ENCODE measurements at places on chromosomes 12 and 14.

GRCh38 chr12:131721548-131721947 lies 10.7 kb downstream of the SFSWAP start:
- no peak for DNase-seq

GRCh38 chr12:64740646-64741045 lies 18.6 kb downstream of the GNS start:
- DNase-seq: no peak

DNA sequence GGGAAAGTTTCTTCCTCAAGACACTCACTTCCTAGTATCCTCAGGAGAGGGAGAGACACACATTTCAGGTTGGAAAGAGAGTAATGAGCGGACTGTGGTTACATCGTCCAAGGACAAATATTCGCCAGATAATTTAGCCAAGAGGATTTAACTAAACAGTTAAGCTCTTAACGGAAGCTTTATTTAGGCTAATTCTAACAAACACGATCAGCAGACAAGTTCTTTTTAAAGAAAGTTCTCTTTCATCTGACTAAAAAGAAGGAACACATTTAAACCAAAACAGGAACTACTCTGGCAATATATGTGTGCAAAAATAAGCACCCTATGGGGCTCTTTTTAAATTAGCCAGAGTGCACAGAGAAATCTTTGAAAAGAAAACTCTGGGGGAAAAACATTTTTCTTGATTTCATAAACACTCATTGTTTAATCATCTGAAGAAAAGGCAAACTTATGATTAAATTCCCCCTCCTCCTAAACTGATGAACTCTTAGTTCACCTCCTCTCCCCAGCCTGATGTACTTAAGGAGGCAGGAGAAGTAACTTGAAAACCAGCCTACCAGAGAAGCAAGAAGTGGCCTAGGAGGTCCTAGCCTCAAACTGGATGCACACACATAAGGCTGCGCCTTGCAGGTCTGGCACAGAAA lies 13.3 kb upstream of the BTG1 start:
- no peak for DNase-seq

GRCh38 chr14:89628521-89628920 lies 211.5 kb upstream of the FOXN3 start:
- DNase-seq: no peak

- DNase-seq: no peak
These were observed 851 bp downstream of the HSP90B1 start for GRCh38 chr12:103930787-103931735.

- no peak for DNase-seq
These were observed 11.4 kb upstream of the LRTM2 start for GRCh38 chr12:1808798-1809480.

- DNase-seq: no peak
These were observed 309.4 kb downstream of the KCNC2 start for GRCh38 chr12:74900232-74900631.

DNA sequence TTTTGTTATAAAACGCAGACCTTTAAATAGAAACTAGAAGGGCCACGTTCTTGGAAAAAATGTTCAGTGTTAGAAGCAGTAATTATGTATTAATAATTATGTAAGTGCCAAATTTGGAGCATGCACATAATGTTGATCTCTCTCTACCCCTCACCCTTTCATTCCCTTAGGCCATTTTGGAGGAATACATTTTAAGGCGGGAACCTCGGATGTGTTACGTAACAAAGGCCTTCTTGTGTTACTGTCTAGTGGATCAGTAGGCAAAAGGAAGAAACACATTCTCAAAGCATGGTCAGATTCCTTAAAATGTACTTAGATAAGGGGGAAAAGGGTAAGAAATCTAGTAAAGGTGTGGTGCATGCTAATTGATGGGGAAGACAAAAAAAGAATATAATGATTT lies 52.7 kb downstream of the RASSF3 start:
- no peak for DNase-seq

DNA sequence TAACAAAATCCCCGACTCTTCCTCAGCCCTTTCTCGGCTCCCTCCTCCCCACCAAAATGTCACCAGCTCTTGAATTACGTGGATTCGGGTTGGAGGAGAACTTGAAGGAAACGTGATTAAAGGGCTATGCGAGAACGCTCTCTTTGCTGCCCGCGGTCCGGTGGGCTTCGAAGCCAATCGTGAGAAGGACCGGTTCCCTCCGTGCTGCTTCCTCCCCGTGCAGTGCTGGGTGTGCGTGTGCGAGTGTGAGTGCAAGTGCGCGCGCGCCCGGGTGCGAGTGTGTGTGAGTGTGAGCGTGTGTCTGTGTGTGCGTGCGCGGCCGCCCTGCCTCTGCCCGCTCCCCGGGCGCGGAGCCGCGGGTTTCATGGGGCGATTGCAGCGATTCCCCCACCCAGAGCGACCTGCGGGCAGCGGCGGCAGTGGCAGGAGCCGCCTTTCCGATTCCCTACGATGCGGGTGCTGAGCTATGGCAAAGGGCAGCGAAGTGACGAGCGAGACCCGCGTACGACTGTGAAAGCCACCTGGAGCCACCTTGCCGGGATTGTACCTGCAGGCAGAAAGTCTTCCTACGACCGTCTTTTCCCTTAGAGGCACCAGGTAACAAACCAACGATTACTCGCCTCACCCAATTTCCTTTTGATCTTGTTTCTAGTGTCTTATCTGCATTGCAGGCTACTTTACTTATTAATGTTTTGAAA lies 1.4 kb downstream of the LRFN5 start:
- DNase-seq: no peak

GRCh38 chr12:52672321-52672933 lies 7.8 kb downstream of the KRT1 start:
- no peak for DNase-seq

DNA sequence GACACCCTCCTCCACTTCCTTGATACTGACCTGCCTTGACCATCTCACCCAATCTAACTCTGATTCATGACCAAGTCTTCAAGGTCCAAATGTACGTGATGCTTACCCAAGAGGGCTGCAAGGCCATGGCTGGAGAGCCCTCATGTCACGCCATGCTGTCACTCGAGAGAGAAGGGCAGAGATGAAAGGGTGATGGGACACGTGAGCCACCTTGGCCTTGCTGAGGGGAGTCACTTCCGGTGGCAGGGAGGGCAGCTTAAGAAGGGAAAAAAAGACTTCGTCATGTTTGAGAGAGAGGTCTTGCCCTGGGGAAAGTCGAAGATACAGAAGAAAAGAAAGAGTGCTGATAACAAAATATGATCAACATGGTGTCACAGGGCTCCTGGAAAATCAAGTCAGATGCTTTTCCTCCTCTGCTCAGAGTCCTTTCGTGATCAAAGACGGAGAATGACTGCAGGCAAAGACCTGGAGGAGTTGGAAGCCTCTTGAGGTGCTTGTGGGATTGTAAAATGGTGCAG lies 3.3 kb upstream of the SCARB1 start:
- DNase-seq: no peak

GRCh38 chr12:76927170-76927784 lies 48.5 kb upstream of the CSRP2 start:
- DNase-seq: no peak

DNA sequence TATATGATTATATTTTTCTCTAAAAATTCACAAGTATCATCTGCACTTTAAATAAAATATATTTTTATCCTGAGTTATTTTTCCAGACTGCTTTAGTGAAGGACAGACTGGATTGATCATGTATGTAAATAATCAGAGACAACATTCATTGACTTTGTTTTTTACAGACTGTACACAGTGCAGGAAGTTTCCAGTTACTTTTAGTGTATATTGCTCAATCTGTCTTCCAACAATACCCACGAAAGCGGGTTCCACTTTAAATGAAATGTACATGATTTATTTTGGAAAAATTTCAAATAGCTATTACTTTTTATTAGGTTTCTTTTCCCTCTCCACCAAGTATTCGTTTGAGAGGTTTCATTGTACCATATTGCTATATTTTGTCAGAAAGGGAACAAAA lies 497.0 kb downstream of the FSCB start:
- DNase-seq: no peak

DNA sequence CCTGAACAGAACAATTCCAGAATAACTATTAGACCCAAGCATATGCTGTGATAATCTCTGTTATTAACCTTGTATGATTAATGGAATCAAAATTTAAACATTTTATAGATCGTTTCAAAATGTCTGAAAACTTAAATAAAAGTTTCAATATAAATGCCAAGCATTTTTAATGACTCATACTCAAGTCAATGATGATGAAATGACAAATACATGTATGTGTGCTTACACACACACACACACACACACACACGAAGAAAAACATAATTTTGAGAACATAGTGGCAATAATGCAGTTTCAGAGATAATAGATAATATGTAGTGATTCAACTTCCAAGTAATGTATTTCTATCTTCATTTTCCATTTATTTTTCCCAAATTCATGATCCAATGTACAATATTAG lies 384.9 kb upstream of the FOXG1 start:
- no peak for DNase-seq

GRCh38 chr12:57626921-57627445 lies 6.0 kb downstream of the B4GALNT1 start:
- no peak for DNase-seq

- no peak for DNase-seq
These were observed 5.7 kb upstream of the SLC35F4 start for GRCh38 chr14:57871459-57872080.

DNA sequence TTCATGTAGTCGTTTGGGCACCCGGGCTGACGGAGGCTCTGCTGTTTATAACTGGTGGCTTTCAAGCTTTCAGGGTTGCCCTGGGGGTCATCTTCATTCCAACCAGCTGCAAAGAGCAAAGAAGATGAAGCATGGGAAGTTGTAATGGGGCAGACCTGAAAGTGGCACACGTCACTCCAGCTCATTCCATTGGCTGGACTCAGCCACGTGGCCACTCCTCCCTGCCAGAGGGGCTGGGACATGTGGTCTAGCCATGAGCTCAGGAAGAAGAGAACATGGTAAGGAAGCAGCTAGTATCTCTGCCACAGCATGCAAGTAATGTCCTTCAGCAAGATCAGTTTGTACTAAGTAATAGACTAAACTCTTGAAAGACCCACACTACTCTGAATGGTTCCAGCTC lies 51.7 kb upstream of the FERMT2 start:
- no peak for DNase-seq

DNA sequence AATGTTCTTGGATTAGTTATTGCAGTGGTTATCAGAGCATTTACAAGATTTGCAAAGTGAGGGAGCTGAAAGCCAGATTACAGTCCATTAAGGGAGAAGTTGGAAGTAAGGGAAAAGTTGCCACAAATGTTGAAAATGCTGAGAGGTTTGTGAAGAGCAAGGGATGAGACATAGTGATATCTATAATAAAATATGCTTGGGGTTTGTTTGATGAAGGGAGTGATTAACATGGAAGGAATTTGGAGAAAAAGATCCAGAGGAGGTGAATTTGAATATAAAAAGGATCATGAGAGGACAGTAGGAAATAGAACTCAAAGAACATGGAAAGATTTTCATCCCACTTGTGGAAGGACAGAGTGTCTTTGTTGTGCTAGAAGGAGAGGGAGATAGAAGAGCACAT lies 19.3 kb upstream of the CCER1 start:
- DNase-seq: no peak

GRCh38 chr12:82948491-82948890 lies 261.8 kb downstream of the TMTC2 start:
- DNase-seq: no peak

- no peak for DNase-seq
These were observed 303 bp downstream of the GAPDH start for GRCh38 chr12:6534695-6534944.

DNA sequence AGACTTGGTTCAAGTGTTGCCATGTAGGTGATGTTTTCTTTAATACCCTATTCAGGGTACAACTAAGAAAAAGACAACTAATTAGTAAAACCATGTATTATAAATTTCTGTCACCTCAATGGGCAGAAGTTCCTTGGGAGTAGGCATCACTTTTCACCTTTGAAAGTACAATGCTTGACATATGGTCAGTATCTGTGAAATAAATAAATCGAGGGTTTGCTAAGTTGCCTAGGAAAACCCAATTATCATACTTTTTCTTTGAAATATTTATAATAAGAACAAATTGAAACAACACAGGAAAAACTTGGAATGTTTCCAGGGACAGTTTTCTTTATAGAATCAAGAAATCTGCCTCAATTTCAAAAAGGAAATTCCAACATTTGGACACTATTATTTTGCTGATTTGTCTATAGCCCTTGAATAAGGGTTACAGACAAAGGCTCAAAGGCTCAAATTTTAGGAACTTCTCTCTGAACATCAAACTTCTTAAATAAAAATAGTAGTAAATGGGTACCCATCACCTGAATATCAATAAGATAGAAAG lies 13.7 kb downstream of the FGD6 start:
- no peak for DNase-seq

GRCh38 chr12:113098441-113099028 lies 37.0 kb downstream of the RASAL1 start:
- no peak for DNase-seq

DNA sequence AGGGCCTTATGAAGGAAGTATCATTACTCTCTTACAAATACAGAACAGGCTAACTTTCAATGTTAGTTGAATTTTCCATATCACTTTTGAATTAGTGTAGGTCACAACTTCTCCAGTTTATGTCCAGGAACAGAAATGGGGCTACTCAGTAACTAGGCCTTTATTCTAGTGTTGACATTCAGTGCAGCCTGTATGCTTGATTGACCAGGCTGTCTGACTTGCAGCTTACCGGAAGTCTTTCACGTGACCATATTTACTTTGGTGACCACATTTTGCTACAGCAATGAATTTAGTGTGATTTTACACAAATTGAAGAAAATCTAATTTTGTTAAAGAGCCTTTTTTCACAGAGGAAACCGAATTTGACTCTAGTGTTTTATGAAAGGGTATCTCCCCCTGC lies 12.4 kb downstream of the MTERF2 start:
- DNase-seq: no peak

GRCh38 chr12:89525305-89525823 lies 483 bp downstream of the POC1B start:
- no peak for DNase-seq

DNA sequence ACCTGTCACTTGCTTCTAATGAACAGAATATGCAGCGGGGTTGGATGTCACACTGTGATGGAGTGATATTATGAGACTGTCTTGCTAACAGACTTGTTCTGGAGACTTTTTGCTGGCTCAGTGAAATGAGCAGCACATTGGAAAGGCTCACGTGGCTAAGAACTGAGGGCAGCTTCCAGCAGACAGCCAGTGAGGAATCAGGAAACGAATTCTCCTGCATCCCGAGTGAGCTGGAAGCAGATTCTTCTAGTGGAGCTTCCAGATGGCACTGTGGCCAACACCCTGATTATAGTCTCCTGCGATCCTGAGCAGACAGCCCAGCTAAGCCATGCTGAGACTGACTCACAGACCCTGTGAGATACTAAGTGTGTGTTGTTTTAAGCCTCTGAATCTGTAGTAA lies 16.1 kb upstream of the TSPAN9 start:
- peak; percentile 43 for DNase-seq

DNA sequence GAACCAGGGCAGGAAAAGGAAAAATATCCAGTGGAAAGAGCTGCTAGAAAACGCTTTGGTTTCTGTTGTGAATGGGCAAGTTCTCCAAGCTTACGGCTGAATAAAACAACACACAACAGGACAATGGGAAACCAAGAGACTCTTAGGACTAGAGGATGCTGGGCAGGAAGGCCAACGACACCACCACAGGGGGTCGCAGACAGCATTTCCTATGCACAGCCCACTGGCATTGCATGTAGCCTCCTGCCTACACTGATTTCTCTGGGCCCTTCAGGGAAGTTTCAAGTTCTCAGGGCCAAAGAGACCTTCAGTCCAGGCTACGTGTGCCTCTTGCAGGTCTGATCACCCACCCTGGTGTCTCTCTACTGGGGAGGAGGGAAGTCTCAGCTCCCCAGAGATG lies 108.0 kb downstream of the RIMBP2 start:
- no peak for DNase-seq

GRCh38 chr12:29216797-29217575 lies 67.9 kb downstream of the FAR2 start:
- DNase-seq: no peak

GRCh38 chr14:34450542-34450915 lies 11.5 kb downstream of the SPTSSA start:
- DNase-seq: no peak
